ENCODE measurements at places on chromosomes 2 and 18. TPM values are rescaled to one million over a fixed set of nuclear protein-coding genes. Genes with fewer than 3 reads are reported as not detected.

- no peak for DNase-seq
These were observed 200.6 kb downstream of the CTIF start for GRCh38 chr18:48739266-48740067.

CROCC2 gene
- total RNA-seq: not detected

UGT1A6 gene
- 3.3 TPM for total RNA-seq

DNA sequence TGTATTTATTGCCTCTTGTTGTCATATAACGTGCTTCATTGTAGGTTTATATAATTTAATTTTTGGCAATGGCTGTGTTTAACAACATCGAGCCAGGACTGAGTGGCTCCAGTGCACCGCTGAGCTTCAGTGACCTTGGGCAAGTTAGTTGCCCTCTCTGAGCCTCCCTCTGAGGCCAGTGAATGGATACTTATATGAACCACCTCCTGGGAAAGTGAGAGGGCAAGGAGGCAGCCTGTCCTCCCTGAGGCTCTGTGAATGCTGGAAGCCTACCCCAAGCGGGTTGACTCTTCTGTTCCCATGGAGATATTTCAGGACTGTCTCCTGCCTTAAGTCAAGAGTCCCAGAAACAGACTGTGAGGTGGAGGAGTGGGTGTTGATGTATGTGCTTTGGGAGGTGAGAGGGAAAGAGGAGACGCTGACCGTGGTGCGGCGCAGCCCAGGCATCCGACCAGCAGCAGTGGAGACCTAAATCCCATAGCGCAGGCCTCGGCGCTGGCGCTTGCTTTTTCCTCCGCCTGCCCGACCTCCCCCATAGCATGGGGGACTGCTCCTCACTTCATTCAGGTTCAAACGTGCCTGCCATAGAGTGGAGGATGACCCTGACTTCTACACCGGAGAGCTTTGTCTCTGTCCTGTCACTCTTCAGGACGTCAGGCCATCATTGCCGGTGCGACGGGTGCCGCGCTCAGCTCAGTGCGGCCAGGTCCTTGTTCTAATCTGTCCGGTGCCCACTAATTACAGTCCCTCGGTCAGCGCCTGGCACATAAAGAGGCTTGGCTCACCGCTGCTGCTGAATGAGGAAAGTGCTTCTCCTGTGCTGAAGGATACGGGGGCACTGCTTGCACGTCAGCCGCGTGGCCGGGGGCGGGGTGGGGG is 167.3 kb upstream of the HS6ST1 start:
- DNase-seq: no peak

DNA sequence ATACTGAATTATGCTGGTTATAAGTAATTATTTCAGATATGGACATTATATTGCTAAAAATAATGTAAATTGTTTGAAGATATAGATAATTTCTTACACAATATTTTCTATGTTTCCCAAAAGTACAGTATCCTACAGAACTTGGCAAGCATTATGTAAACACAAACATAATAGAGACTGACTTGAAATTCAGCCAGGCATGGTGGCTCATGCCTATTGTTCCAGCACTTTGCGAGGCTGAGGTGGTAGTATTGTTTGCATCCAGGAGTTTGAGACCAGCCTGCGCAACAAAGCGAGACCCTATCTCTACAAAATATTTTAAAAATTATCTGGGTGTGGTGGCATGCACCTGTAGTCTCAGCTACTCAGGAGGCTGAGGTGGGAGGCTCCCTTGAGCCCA is 1300.5 kb upstream of the DDX18 start:
- no peak for DNase-seq

DNA sequence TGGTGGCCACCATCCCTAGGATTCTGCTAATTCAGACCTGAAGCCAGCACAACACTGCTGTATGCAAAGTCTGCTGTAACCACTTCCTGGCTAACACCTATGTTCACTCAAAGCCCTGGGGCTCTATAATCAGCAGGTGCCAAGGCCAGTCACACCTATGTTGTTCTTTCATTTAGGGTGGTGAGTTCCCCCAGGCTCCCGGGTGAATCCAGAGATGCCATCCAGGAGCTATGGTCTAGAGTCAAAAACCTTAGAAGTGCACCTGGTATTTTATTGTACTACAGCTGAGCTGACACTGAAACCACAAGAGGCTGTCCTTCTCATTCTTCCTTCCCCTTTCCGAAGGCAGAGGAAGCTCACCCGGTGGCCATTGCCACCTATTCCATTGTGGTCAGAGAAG is 46.2 kb upstream of the CCDC141 start:
- no peak for DNase-seq

DNA sequence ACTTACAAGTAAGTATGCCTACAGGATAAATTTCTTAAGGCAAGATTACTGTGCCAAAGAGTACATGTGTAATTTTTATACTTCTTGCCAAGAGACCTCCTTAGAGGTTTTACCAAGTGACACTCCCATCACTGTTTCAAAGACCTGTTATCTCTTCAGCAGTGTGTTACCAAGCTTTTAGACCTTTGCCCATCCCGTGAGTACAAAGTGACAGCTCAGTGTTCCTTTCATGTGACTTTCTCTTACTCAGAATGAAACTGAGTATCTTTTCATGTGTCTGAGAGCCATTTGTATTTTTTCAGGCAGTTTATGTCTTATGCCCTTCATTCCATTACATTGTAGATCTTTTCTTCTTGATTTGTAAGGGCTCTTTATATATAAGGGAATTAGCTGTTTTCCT is 287.5 kb upstream of the SALL3 start:
- DNase-seq: no peak

DNA sequence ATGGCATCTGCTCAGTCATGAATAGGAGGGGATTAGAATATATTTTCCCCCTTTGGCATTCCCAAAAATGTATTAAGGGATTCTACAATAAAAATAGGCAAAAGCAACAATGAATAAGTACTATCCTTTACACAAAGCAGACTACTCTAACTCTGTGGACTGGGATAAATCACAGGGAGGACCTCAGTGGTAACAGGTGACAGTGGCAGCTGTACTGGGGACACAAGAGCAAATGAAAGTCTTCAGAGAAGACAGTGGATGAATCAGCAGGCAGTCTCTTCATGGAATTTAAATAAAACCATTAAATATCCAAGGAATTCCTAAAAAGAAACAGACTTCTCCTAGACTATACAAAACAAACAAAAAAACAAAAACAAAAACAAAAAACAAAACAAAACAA is 4.8 kb downstream of the CDH7 start:
- DNase-seq: no peak

GRCh38 chr2:32229635-32230034 is 35.1 kb downstream of the NLRC4 start:
- no peak for DNase-seq

DNA sequence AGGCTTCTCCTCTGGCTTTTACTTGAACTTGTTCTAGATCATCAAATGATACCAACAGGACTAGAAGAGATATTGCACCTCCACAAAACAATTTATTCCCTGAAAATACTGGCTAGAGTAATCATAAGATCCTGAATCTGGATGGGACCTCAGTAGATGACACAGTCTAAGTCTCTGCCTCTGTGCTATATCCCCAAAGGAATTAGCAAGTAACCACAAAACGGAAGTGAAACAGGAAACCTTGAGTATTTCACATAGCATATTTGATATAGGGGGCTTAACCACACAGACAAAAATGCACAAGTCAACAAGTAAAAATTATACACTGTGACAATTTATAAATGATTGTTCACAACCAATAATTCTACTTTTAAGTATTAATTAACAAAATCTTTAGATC is 456.9 kb upstream of the TNP1 start:
- no peak for DNase-seq

GRCh38 chr2:197931661-197932312 is 127.4 kb downstream of the PLCL1 start:
- no peak for DNase-seq

TTR gene
- total RNA-seq: not detected

DNA sequence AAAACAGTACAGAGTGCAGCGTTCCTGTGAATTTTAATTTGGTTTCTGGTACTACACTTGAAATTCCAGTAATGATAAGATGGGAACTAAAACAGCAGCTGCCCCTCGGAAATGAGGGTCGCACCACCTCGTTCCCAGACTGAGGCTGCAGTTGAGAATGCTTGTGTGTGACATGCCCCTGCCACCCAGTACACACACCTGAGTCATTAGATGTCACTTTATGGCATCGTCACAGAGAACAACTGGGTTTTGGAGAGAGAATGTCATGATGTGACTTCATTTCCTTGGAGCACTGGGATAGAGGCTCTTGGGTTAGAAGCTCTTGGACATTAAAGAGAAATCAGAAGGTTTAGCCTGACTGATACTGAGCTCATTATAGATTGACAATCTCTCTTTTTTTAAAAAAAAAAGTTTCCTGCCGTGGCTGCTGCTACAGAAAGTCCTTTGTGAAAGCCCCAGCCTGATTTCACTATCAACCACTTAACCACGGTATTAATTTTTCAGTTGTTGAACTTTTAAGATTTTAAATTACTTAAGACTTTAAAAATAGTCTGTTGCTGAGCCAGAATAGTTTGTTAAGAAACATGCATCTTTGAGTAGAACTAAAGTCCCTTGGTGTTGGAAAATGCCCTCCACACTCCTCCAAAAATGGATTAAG is 24.5 kb downstream of the BCL2L11 start:
- DNase-seq: no peak

DNA sequence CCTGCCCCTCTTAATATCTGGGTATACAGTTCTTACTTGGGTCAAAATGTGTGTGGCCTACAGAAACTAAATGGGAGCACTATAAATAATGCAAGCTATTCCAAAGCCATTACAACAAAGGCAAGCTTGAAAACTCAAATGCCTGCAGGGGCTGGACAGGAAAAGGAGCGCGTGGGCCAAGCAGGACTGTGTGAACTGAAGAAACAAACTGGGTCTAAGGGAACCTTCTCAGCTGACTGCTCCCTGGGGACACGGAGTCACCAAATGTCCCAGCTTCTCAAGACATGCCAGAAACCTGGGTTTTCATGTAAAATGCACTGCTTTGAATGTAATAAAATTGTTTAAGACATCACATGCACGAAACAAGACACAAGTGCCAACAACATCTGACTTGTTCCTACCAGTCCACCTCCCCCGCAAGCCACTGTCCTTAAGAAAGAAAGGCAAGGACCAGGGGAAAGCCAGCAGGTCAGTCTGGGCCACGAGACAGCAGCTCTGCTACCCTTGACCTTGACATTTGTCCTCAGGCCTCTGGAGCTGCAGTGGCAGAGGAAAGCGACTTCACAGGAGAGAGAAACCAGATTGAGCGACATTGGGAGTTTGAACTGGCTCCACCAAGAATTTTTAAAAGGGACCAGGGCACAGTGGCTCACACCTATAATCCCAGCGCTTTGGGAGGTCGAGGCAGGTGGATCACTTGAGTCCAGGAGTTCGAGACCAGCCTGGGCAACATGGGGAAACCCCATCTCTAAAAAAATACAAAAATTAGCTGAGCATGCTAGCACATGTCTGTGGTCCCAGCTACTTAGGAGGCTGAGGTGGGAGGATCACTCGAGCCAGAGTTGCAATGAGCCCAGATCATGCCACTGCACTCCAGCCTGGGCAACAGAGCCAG is 89.7 kb upstream of the SH3BP4 start:
- DNase-seq: peak; percentile 22

DNA sequence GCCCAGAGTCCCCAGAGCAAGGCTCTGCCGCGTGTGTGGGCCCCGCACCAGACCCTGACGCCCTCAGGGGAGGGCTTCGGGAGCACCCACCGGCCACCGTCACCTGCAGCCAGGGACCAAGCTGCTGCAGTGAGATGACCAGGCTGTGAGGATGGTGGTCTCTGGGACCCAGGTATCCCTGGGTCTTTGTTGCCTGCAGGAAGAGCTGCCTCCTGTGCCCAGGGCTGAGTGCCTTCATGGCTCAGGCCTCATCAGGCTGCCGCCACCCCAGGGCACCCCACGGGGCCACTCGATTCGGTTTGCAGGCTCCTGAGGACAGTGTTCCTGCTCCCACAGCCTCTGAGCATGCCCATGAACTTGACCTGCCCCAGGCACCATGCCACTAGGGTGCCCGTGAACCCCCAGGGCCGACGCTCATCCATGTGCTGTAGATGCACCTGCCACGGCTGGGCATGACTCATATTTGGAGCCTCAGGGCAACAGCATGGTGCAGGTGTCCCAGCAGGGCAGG is 109.8 kb downstream of the FAM210A start:
- no peak for DNase-seq

- DNase-seq: no peak
These were observed 2.6 kb downstream of the DPYSL5 start for GRCh38 chr2:26850505-26850904.

DNA sequence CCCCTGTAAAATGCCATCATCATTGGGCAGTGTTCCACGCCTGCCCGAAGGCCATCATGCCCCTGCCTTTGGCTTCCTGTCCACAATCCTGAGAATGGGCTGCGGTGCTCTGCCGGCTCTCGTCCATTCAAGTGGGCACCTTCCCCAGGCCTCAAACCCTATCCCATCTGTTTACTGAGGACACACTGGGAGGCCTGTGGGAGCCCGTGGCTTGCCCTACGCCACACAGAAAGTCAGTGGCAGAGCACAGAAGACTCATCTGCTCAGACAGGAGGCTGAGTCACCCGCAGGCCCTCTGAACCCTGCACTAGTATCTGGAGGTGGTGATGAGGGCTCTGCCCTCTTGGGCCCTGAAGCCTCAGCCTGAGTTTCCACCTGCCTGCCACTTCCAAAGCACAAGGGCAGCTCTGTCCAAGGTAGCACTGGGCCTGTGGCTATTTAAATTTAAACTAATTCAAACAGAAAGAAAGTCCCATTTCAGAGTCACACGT is 19.1 kb upstream of the ANKRD53 start:
- DNase-seq: no peak

DNA sequence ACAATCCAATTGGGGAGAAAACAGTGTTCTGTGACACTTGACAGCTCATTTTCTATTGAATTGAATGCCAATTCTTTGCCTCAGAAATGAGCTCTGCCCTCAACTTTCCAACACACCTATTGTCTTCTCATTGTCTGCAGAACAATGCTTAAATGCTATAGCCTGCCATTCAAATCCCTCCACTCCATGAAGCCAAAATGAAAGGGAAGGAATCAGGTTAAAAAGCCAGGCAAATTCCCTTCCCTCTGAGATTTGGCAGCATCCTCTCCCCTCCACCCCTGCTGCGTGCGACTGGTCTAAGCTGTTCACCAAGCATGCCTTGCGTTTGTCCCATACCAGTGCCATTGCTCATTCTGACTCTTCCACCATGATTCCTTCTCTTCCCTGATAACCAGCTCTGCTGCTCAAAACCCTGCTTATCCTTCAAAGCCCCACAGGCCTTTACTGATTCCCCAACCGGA is 32.4 kb upstream of the TMEM131 start:
- no peak for DNase-seq

CD207 gene
- not detected for total RNA-seq

- no peak for DNase-seq
These were observed 286.2 kb upstream of the VRK2 start for GRCh38 chr2:57760381-57760801.

DNA sequence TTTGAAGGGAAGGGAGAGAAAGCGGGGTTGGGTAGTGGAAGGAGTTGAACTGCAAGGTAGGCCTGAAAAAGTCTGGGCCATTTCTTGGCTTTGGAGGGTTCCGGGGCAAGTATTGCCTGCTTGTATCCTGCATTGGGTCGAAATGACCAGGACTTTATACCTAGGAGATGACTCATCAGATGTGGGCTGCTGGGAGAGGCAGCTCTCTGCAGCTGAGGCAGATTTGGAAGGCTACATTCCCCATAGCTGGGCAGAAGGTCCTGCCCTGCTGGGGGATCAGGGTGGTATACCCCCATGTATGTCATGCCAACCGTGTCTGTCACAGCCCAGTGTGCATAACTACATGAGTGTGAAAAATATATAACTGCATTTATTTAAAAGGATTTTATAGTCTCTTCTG is 171.8 kb upstream of the SPRED2 start:
- DNase-seq: no peak

GRCh38 chr18:8945514-8945913 is 157.0 kb upstream of the NDUFV2 start:
- no peak for DNase-seq

GRCh38 chr2:196468394-196468793 is 171.1 kb upstream of the CCDC150 start:
- peak; percentile 17 for DNase-seq

Measured in thyroid gland (tissue), 4 donors.